Stimulated activated CD8-positive, alpha-beta memory T cell treated with anti-CD3 and anti-CD28 coated beads, Interleukin-2, amount 100 ng/mL, for 48 hours (primary cell): ENCODE measurements at places on chromosomes 4 and X.

DNA sequence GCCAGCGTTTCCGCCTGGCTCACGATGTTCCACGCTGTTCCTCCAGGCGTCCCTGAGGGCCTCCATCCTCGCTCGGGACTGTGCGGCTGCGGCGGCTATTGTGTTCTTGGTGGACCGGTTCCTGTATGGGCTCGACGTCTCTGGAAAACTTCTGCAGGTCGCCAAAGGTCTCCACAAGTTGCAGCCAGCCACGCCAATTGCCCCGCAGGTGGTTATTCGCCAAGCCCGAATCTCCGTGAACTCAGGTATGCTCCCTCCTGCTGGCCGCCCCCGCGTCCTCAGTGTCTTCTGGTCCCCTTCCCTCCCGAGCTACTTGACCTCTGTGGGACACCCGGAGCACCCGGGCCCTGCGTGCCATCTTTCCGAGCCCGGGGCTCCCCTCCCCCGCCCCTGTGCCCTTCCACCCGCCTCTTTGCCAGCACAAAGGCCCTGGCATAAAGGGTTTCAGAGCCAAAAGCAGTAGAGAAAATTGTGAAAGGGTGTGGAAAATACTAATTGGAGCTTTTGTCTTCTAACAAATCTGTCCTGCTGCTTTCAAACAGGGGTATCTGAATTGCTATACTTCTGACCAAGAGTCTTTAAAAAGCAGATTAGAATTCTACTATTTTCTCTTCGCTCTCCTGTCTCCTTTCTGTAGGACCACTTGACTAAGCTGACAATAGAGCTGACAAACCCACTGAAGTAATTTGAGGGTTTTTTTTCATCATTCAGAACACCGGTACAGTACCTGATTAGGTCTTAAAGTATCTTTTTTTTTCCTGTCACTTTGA is 104.0 kb downstream of the NEUROG2 start:
- no peak for DNase-seq

- no peak for DNase-seq
Observed at GRCh38 chr4:54054501-54054900, 9.9 kb downstream of the CHIC2 start.

DNA sequence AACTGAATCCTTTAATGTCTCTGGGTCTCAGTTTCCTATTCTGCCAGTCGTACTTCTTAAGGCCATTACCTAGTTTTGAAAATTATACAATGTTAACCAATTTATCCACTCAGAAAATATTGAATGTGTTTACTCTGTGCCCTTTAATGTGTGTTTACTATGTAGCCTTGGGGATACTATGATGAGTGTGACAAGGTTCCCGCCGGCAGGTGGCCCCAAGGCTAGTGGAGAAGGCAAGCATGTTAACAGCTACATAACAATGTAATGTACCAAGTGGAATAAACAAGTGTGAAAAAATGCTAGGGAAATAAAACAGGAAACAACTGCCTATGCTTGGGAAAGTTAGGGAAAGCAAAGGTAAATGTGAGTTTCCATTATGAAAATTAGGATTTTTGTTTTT is 187.3 kb upstream of the MBNL3 start:
- DNase-seq: no peak

- no peak for DNase-seq
Observed at GRCh38 chr4:147039976-147040575, 94.4 kb upstream of the TTC29 start.

- DNase-seq: no peak
Observed at GRCh38 chr4:48699475-48699874, 80.6 kb downstream of the FRYL start.

- DNase-seq: no peak
Observed at GRCh38 chr4:99991741-99992140, 41.7 kb upstream of the H2AZ1 start.

GRCh38 chr4:134636338-134637051 is 434.9 kb upstream of the PABPC4L start:
- DNase-seq: no peak

DNA sequence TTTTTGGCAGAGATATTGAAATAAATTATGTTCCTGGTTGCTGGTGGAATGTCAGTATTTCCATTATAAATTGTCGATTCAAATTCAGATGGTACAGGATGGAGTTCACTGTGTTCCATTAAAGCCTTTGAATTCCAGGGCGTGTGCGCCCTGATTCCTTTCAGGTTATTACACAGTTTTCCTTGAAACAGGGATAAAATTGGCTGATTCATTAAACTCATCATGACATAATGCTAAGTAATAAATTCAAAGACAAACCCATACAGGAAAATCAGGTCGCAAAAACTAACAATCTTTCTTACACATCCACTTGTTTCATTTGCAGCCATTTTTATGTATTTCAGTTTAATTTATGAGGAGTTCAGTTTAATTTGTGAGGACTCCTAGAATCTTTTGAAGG is 51.1 kb downstream of the RWDD4 start:
- no peak for DNase-seq

DNA sequence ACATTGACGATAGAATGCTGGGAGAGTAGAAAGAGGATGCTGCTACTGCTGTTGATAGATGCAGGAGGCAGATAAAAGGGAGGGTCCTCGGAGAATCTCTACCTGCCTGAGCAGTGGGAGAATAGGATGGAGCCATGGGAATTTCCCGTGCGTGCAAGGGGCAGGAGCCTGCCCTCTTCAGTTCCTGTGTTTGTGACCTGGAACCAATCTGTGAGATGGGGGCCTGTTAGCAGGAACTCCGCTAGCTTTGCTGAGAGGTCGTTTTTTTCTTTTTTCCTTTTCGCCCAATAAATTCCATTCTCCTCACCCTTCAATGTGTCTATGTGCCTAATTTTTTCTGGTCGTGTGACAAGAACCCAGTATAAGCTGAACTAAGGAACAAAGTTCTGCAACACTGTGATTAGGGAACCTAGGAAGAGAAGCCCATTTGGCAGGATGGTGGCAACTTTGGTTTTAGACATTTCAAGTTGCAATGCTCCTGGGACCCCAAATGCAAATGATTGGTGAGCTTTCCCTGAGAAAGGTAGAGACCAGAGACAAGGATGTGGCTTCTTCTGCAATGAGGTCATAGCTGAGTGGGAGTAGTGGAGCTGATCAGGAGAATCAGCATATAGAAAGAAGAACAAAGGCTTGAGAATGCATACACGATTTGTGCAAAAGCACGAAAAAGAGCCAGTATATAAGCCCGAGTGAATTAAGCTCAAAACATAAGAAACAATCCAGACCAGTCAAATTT is 23.9 kb downstream of the SLC39A8 start:
- no peak for DNase-seq

- DNase-seq: no peak
Observed at GRCh38 chr4:42488554-42488953, 91.3 kb downstream of the SHISA3 start.

- no peak for DNase-seq
Observed at GRCh38 chr4:101208171-101208570, 139.2 kb downstream of the PPP3CA start.

DNA sequence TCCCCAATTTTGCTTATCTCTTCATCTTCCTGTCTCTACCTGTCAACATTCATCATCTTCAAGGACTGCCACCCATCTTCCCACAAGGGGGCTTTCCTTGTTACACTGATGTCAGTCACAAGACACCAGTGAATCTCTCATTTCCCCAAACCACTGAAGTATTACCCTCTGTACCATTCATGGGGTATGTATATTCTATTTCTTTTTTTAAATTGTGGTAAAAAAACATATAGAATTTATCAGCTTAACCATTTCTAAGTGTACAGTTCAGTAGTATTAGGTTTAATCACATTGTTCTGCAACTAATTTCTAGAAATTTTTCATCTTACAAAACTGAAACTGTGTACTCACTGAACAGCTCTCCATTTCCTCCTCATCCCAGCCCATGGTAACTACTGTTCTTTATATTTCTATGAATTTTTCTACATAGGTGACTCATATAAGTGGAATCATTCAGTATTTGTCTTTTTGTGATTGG is 98.6 kb downstream of the LARP7 start:
- no peak for DNase-seq

DNA sequence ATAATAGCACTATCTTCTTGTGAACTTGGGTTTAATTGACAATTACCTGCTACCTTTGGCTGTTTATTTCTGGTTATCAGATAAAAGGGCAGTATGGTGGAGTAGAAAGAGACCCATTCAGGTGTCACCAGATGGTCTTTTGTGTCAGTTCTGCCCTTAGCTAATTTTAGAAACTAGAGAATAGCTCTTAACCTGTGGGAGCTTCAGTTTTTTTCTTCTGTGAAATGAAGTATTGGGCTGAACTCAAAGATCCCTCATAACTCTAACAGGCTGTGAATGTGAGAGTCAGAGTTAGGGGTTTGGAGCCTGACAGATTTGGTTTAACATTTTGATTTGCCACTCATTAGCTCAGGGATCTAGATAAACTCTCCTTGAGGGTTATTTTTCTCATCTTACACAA is 335.2 kb downstream of the PPP1R2C start:
- DNase-seq: no peak

GRCh38 chr4:29131304-29131703 is 1588.9 kb upstream of the PCDH7 start:
- no peak for DNase-seq

- DNase-seq: no peak
Observed at GRCh38 chrX:77223046-77223445, 224.1 kb upstream of the FGF16 start.

DNA sequence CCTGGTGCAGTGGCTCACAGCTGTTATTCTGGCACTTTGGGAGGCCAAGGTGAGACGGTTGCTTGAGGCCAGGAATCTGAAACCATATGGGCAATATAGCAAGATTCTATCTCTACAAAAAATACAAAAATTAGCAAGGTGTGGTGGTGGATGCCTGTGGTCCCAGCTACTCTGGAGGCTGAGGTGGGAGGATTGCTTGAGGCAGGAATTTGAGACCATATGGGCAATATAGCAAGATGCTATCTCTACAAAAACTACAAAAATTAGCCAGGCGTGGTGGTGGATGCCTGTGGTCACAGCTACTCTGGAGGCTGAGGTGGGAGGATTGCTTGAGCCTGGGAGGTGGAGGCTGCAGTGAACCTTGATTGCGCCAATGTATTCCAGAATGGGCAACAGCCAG is 2.3 kb downstream of the ADGRG4 start:
- DNase-seq: no peak

- no peak for DNase-seq
Observed at GRCh38 chr4:76804096-76804495, 93.8 kb downstream of the SOWAHB start.

DNA sequence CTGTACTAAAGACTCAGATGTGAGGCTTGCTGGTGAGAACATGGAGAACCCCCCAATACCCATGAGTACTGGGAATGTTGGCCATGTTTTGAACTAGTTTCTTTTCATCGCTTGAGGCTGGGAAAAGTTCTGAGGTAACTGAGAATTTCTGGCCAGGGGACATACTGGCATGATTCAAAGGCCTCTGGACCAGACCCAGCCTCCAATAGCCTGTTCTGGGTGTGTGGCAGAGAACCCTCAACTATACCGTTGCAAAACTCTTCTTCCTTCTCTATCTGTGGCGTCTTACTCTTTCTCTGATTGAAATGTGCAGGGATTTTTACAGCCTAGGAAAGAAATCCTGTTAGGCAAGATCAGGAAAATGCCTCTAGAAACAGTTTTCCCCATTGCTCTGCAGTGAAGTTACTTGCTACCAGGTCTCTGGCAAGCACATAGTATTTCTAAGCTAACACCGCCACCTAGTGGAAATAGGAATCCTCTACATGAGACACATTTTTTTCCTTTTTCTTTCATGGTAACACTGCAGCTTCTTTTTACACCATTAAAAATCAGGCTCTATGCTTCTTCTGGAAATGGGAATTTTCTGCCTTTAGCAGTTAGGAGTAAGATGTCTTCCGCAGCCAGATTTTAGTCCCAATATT is 170.7 kb upstream of the ZCCHC13 start:
- DNase-seq: no peak

DNA sequence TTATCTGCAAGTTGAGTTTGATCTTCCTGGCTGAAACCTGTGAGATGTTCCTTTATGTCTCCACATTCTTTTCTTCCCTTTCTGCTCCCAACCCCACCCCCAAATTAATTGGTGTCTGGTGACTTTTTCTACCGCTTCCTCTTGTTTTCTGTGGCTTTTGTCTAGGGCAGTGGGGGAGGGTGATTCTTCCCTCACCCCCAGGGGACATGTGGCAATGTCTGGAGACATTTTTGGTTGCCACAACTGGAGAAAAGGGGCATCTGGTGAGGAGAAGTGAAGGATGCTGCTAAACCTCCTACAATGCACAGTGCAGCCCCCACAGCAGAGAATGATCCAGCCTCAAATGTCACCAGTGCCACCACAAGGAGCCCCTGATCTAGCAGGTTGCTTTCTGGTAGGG is 152.9 kb downstream of the NHS start:
- no peak for DNase-seq

GRCh38 chr4:43556262-43556661 is 663.7 kb downstream of the GRXCR1 start:
- DNase-seq: no peak

DNA sequence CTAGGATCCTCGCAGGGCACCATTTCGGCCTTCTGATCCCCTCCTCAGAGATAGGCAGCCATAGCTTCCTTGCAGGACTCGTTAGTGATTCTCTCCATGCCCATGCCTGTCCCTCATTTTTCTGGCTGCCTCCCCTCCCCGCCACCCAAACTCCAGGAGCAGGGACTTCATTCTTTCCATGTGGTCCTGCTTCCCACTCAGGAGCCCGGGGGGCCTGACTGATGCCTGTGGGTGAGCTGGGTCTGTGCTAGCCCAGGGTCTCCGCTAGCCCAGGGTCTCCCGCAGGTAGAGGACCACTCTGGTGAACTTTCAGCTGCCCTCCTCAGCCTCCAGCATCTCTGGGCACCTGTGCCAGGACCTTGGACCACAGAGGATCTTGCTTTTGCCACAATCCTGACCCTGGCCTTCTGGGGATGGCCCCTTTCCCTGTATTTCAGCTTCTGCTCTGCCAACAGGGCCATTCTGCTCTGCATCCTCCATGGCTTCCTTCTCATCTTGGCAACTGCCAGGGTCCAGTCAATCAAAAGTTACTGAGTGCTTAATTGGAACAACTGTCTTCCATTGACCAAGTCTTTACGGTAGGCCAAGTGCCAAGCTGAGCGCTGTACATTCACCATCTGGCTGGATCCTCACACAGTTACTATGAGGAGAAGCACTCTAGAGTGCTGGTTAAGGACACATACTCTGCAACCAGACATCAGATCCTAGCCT is 152.2 kb downstream of the EFNB1 start:
- DNase-seq: no peak

DNA sequence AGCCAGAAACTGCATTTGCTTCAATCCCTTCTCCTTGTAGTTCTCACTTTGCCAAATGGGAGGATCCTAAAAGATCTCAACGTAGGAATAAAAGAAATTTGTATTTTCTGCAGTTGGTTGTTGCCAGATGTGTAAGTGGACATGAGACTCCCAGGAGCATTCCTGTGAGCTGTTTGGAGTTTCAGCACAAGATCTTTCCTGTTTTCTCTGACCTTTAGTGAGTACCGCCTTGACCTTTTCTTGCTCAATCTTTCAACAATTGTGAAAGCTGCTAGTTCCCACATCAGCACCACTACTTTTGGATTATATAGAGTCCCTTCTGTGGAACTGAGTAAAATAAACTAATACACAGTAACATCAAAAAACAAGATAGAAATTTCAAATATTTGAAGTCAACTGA is 683.8 kb upstream of the PABPC4L start:
- DNase-seq: no peak

- no peak for DNase-seq
Observed at GRCh38 chr4:103915224-103915869, 195.6 kb upstream of the TACR3 start.
